DMS79 (cell line): ENCODE measurements at places on chromosomes 5 and 9.

- DNase-seq, result no peak
These were observed 164.1 kb downstream of the HMHB1 start for GRCh38 chr5:143976055-143976454.

- DNase-seq, result peak; percentile 3
These were observed 943 bp downstream of the GALNT12 start for GRCh38 chr9:98808411-98808815.

DNA sequence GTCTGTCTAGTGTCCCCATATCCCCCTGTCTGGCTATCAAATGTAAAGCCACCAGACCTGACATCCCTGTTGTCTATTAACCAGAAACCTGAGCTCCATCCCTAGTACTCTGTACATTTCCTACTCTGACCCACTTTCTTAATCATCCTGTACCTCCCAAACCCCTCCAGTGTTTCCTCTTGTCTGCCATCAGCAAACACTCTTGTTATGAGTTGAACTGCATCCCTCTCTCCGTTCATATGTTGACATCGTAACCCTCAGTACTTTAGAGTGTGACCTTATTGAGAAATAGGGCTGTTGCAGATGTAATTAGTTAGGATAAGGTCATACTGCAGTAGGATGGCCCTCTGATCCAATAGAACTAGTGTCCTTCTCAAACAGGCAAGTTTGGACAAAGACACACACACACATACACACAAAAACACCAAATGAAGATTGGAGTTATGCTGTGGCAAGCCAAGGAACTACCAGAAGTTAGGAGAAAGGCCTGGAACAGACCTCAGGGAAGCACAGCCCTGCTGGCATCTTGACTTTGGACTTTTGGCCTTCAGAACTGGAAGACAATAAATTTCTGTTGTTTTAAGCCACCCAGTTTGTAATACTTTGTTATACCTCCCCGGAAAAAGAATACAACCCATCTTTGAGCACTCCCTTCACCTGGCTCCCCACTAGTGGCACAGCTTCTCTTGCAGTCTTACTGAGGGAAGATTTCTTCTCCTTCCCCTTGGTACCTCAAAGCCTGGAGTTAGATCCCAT, 180.0 kb upstream of the PTGER4 start:
- no peak for DNase-seq

- DNase-seq, result no peak
These were observed 100.0 kb downstream of the PSD2 start for GRCh38 chr5:139895647-139896046.

DNA sequence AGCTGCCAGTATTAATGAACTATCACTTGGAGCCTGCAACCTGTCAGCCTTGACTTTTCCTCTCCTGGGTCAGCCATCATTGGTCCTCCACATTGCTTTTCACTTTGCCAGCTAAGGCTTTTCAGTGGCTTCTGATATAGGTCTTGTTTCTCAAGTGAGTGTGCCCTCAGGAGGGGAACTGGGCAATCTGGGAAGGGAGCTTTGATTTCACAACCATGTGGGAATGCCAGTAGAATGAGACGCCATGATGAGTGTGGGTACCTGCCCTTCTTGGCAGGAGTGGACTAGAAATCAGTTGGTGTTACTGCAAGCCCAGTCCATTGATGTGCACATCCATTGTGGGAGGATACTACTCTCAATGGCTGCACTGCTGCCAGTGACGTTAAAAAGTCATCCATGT, 54.1 kb downstream of the SH3GL2 start:
- DNase-seq, result no peak

DNA sequence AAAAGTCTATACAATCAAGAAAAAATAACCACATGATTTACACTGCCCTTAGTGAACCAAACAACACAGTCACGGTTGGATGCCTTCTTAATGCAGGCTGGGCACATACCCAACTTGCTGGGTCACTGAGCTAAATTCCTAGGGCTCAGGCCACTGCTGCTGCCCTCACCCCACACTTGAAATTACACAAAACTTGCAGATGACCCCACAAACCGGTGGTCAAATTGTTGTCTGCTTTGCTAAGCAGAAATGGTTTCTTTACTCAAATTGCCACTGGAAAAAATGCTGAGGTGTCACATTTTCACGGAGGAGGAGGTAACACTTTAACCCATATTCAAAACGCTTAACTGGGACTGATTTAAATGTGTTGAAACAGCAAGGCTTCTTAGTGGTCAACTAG, 62.4 kb downstream of the HMHB1 start:
- DNase-seq, result no peak

DNA sequence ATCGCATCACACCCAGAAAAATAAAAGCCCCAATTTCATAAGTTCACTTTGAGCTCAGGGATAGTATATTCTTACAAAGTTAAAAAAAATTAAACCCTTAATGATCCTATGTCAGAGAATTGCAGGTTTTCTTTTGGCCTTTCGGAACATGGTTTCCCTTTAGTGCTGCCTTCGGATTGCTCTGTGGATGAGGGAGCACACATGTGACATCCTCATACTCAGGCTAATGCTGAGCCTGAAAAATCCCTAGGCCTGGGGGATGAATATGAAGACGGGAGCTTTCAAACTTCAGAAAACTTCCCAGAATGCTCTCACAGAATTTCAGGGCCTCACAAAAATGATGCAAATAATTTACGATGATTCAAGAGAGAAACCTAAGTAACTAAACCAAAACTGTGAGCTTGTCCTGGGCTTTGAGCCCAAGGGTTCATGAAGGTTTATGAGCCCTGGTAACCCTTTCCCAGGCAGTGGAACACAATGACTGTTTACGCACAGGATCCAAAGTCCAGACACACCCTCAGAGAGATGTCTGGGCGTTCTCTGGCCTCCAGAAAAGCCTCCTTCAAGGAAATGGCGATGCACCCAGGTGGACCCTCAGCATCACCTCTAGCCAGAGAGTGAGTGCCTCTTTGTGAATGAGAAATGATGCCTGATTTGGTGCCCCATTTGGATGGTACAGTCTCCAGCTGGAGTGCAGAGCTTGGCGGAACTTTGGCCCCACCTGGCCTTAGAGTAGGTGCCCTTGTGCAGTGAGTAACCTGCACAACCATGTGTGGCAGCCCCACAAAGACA, 145.4 kb downstream of the ENTREP1 start:
- DNase-seq, result no peak

- no peak for DNase-seq
These were observed 7.2 kb upstream of the DNAJB5 start for GRCh38 chr9:34982361-34982760.

- DNase-seq, result no peak
These were observed 116.2 kb upstream of the CNTLN start for GRCh38 chr9:17018540-17019196.

DNA sequence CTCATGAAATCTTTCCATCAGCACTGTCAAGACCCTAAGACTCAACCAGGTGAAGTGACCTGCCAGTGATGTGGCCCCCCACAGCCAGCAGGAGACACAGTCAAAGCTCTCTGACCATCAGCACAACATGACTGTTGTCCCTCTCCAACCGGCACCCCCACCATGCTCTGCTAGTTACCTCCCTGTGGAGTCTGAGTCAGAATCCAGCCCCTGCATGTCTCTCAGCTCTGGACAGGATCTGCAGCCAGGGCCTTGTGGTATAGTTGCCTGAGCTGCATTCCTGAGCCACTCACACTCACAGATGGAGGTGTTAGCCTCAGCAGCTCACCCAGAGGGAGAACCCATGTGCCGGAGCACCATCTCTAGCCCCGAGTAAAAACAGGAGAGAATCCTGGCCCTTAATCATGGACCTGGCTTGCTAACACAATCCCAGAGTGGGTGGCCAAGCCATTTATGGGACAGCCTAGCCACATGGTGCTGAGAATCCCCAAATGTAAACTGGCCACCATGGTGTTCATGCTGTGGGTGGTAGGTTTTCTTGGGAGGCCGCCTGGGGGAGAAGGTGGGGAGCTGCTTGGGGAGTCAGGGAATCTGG, 237.8 kb downstream of the PAPPA start:
- no peak for DNase-seq

DNA sequence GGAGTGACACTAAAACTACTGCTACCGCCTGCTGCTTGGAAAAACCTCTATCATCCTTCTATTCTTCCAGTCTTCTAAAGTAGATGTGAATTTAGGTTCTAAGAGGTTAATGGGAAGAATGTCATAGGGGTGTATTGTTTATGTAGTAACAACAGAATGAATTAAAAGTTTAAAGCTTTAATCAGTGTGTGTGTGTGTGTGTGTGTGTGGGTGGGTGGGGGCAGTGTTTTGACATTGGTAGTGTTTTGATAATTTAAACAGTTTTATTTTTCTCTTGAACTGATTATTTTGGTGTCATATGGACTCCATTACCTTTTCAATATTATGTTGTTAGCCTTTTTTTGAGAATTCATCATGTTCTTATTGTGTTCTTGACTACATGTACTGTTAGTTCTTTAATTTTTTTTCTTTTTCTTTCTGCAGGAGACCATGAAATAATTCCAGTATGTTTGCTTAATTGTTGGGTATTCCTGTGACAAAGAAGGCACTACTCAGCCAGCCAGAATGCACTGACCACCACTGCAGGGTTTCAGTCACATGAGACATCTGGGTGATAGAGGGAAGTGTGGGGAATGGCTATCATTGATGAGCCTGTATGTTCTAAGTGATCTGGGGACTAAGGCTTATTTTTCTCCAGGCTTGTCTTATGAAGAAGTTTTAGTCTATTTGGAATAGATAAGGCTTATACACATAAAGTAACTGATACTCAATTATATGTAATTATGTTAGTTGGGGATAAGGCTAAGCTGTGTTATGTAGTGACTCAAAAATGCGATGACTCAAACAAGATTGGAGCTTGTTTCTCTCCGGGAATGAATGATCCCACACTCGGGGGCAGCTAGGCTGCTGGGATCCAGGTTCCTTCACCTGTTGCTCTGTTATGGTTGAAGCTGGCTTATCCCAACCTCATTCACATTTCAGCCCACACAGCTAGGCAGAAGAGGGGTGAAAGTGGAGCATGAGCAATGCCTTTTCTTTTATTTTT, 50.2 kb upstream of the ACTBL2 start:
- no peak for DNase-seq

GRCh38 chr9:20466328-20467008, 155.8 kb downstream of the MLLT3 start:
- DNase-seq, result no peak

- DNase-seq, result no peak
These were observed 837.7 kb upstream of the CDH9 start for GRCh38 chr5:27876071-27876470.

DNA sequence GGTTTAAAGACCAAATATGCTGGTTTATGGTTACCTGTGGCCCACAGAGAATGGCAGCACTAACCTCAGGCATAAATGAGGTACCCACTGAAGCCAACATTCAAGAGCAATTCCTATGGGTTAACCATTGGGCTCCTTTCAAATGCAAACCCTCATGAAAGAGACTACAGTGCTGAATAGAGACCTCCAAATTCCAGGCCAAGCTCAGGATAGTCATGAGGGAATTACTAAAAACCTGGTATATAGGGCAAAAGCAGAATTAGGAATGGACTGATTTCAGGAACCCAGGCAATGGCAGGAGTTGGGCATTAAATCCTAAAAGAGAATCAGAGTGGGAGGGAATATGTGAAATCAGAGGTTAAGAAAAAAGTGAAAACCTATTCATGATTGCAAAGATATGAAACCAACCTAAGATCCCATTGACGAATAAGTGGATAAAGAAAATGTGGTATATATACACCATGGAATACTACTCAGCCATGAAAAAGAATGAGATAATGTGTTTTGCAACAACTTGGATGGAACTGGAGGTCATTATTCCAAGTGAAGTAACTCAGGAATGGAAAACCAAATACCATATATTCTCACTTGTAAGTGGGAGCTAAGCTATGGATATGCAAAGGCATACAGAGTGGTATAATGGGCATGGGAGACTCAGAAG, 51.6 kb downstream of the PDCD1LG2 start:
- no peak for DNase-seq

DNA sequence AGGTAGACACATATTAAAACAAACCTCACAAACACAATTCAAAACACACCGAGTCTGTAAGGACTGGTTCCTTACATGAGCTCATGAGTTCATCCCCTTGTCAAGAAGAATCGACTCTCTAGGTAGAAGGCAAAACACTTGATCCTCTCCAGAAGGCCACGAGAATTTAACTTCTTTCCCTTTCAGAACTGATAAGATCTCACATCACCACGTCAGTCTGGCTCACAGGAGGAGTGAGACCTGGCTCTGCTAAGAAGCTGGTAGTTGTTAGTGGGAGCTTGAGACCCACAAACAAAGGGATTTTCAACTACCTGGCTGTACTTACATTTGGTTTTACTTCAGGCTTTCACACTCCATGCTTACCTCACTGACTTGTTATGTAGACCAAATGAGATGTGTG, 459.2 kb downstream of the ARHGEF28 start:
- DNase-seq, result peak; percentile 55
